ENCODE measurements at places on chromosomes 3 and 15.

- no peak for DNase-seq
Measured at GRCh38 chr3:77234004-77234403, 194.1 kb downstream of the ROBO2 start.

DNA sequence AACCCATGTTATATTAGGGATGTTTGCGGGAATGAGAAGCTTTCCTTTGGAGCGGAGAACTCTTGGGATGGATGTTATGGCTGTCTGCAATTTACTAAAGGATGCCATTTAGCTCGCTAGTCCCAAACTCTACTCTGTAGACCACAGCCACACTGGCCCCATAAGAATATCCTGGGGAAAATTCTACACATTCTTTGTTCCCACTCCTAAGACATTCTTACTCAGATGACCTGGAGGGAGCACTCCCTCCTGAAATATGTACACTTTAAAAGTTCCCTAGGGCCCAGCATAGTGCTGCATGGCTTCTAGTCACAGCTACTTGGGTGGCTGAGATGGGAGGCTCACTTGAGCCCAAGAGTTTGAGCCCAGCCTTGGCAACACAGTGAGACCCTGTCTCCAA is 288.7 kb upstream of the RORA start:
- no peak for DNase-seq

- no peak for DNase-seq
Measured at GRCh38 chr15:100103828-100104227, 237.9 kb downstream of the ADAMTS17 start.

DNA sequence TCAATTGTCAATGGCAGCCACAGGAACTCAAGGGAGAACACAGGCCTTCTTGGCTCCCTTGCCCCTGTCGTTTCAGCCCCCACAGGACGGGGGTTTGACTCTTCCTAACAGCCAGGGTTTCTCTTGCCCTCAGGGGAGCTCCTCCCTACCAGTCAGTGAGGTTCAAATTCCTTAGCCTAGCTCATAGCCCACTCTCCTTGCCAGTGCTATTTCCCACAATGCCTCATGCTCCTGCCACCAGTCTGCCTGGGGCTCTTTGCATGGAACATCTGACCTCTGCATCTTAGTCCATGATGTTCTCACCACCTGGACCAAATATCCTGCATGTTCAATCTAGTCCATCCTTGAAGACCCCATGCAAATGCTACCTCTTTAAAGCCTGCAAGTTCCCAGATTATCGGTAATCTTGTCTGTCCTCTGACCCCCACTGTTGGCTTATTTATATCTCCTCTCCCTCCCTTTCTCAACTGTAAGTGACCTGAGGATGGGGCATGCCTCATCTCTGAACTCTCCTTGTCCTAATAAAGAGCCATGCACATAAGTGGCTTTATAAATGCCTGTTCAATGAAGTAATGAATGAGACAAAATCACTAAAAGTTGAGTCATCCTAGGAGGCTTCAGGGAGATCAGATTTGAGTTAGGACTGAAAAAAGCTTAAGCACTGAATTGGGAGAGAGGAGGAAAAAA is 78.0 kb downstream of the MYO1E start:
- DNase-seq: no peak

DNA sequence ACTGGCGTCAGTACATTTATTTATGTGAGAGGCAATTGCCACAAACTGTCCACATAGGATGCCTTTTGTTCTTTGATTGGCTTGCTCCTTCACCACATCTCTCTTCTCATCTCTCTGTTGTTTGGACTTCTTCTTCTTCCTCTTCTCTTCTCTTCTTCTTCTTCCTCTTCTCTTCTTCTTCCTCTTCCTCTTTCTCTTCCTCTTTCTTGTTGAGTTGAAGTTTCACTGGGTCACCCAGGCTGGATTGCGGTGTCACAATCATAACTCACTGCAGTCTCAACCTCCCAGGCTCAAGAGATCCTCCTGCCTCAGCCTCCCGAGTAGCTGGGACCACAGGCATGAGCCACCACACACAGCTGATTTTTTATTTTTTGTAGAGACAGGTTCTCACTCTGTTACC is 67.7 kb upstream of the GSK3B start:
- no peak for DNase-seq

GRCh38 chr3:126356373-126357264 is 589 bp downstream of the KLF15 start:
- DNase-seq: no peak

GRCh38 chr15:81911022-81911971 is 134.5 kb downstream of the MEX3B start:
- DNase-seq: no peak

DNA sequence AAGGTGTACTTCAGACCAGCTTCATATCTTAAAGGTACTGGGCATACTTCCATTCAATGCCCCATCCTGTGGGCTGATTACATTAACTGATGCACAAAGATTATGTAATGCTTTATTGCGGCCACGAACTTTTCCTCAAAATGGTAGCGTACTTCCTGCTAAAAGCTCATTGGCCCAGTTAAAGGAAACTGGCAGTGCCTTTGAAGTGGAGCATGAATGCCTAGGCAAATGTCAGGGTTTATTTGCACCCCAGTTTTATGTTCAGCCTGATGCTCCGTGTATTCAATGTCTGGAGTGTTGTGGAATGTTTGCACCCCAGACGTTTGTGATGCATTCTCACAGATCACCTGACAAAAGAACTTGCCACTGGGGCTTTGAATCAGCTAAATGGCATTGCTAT is 3.4 kb downstream of the SKIL start:
- DNase-seq: no peak

- no peak for DNase-seq
Measured at GRCh38 chr3:58471025-58471887, 20.6 kb upstream of the KCTD6 start.

GRCh38 chr3:126201168-126201567 is 20.8 kb upstream of the ALDH1L1 start:
- no peak for DNase-seq

DNA sequence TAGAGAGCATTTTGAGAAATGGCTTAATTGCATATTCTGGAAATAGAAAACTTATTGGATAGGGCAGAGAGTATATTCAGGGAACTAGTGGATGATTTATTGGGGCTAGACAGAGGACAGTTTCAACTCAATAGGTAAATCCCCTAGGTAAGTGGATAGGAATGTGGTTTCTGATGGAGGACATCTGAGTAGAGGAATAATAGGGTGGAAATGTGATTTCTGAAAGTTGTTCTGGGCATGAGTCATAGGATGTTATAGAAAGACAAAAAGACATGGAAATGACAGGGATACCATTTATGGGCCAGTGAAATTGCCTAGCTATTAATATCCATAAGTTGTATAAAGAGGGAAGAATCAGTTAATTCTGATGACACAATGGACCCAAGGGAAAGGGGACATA is 563.3 kb upstream of the GOLIM4 start:
- no peak for DNase-seq

GRCh38 chr3:48845170-48845569 is 2.5 kb downstream of the PRKAR2A start:
- no peak for DNase-seq

GRCh38 chr3:195071011-195071728 is 199.8 kb downstream of the XXYLT1 start:
- no peak for DNase-seq

- DNase-seq: no peak
Measured at GRCh38 chr3:37155782-37156181, 18.6 kb downstream of the LRRFIP2 start.

GRCh38 chr3:18019161-18019495 is 276.7 kb upstream of the TBC1D5 start:
- DNase-seq: no peak

DNA sequence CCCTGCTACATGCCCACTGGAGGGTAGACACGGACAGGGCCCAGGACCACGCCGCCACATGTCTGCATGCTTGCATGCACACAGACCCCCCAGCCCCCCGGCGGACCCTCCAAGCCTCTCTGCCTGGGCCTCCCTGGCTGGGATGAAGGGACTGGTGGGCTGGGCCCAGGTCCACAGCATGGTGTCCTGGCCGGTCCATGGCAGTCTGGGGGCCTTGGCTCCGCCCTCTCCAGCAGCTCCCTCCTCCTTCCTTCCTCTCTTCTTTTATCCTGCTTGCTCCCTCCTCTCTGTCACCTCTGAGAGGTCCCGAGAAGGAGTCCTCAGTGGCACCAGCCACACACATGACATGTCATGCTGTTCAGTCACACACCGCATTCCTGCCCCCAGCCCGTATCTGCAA is 24.5 kb downstream of the DUSP7 start:
- no peak for DNase-seq

DNA sequence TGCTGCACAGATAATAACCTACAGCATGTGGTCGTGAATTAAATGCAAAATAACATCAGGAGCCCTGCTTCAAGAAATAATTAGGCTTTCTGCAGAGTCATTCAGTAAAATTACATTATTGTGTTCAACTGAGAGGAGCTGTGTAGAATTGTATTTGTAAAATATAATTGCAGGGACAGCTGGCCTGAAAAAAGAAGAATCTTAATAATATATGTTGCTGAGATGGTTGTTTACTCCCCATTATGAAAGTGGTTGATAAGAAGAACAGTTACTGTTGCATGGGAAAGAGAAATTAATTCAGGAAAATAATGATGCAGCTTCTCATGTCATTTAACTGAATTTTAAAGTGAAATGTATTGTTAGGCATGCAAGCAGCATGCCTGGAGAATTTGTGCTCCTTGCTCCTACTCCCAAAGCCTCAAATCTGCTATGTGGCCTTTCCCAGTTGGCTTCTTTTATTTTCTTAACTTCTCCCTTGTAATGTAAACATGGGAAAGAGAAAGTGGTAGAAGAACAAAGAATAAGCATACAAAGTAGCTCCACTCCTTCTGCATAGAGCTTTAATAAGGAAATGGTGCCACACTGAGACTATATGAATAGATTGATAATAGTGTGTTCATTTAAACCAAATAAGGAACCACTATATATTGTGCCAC is 100.1 kb downstream of the VGLL3 start:
- no peak for DNase-seq

DNA sequence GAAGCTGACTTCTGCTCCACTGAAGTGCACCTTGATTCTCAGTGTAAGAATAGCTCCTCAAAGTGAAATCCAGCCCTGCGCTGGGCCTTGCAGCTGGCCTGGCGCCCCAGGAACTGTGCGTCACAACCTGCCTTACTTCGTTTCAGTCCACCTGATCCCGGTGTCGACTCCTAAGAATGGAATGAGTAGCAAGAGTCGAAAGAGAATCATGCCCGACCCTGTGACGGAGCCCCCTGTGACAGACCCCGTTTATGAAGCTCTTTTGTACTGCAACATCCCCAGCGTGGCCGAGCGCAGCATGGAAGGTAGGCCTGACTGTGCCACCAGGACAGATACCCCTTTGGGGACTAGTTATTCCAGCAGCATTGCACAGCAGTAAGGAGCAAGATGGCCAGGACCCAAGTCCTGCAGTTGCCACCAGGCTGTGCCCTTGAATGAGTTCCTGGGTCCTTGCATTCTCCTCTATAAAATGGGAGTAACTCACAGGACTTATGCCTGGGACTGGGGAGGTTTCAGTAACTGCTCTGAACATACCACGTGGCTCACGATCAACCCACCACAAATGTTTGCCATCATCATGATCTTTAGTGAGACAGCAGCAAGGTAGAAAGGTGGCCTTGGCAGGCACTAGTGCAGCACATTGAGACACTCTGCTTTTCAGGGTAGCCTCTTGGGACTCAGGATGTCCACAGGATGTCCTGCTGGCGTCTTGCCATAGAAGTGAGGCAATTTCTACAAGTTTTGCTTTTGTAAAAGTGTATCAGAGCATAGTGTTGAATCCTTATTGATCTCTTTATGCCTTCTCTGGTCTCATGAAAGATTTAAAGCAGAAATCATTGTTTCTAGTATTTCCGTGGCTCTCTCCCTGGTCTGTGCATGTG is 46.8 kb downstream of the PXYLP1 start:
- no peak for DNase-seq

DNA sequence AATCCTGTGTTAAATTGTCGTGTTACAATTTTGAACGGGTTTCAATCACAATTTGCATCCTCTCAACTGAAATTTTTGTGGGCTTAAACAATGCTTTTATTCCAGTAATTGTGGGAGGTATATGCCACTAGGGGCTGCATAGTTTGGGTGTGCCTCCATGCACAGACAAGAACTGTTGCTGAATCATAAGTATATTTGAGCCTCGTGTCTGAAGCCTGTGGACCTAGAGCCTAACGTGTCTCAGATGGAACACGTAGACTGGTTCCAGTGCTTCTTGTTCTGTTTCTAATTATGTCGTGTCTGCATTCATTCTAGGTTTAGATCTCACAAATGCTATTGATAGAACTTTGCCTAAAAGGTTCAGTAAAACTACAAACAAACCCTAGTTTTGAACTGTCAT is 363.4 kb downstream of the RBMS3 start:
- no peak for DNase-seq

DNA sequence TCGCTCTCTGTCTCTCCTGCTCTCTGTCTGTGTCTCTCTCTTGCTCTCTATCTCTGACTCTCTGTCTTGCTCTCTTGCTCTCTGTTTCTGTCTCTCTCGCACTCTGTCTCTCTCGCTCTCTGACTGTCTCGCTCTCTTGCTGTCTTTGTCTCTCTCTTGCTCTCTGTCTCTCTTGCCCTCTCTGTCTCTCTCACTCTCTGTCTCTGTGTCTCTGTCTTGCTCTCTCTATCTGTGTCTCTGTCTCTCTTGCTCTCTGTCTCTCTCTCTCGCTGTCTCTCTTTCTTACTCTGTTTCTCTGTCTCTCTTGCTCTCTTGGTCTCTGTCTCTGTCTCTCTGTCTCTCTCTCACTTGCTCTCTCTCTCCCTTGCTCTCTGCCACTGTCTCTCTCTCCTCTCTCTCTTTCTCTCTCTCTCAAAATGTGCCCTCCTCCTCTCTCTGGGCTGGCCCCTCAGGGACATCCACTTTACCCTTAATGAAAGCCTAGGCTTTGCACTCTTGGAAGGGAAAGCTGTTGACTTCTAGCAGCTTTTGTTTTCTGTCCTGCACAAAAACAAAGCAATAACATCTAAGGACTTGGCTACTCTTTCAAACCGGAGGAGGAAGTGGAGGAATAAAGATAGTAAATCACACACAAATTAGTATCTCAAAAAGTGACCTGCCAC is 73.9 kb upstream of the NR2E3 start:
- DNase-seq: no peak

DNA sequence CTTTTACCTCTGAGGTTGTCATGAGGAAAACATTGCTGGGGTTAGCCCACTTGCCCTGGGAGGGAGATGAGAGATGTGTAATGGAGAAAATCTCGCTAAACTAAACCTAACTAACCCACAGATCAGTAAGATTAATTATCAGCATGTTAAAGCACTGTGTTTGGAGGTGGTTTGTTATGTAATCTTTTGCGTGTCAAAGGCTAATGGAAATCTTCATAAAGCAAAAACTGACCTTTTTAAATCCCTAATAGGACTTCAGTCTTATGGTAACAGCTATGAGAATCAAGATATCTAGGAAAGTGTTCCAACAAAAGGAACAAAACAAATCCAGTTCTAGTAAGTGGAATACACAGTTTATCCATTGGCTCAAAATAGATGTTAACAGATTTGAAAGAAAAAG is 102.7 kb downstream of the PLOD2 start:
- DNase-seq: no peak
